ENCODE measurements at places on chromosomes 2 and 18.
A peak's percentile ranks its signal among the peaks of the same experiment; 100 is the strongest.

GRCh38 chr2:185787227-185788145, 48.9 kb downstream of the FSIP2 start:
- DNase-seq: no peak

DNA sequence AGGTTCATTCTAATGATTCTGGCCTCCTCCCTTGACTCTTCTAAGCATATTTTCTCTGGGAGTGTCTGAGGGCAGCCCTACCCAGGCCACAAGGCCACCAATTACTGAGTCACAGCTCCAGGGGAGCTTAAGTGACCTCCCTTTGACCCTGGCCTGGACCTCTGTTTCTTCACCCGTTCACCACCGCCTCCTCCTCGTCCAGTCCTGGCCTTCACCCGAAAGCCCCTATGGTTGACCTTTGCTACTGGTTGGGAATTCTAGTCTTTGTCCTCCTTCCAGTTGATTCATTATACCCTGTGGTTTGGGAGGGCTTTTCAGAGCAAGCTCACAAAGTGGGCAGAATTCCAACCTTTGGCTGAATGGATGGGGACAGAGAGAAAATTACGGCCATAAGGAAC, 72.6 kb downstream of the NRP2 start:
- no peak for DNase-seq

- no peak for DNase-seq
Measured at GRCh38 chr2:70385966-70386595, 84.2 kb upstream of the FAM136A start.

DNA sequence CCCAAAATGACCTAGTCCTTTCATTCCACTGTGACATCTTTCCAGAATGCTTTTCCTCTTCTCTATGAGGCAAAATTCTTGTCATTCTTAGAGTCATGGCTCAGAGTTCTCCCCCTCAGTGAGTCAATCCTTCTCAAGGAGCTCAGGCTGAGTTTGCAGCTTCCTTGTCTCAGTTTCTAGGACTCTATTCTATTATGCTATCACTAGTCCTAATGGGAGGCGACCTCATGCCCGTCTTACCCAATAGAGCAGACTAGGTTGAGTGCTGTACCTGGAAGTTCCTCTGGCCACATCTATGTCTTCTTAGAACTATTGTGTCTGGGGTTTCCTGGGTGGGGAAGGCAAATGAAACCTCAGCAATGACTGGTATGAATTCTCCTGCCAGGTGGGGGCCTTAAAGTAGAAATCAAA, 51.5 kb downstream of the HAUS1 start:
- no peak for DNase-seq

- DNase-seq: peak; percentile 3
Measured at GRCh38 chr2:118014492-118014824, 588 bp upstream of the CCDC93 start.

DNA sequence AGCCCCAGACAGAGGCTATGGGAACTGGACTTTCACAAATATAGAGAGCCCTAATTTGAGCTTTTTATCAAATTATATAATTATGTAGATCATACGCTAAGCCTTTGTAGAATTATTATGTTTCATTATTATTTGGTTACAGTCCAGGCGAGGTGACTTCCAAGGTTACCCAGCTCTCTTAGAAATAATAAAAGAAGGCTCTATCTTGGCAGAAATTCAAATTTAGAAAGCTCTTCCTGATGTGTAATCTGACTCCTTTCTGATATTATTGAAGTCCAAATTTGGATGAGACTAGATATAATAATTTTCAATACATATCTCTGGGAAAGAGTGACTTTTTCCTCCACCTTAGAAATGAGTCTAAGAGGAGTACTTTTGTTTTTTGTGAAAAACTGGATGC, 4.8 kb upstream of the SLC38A11 start:
- DNase-seq: no peak

DNA sequence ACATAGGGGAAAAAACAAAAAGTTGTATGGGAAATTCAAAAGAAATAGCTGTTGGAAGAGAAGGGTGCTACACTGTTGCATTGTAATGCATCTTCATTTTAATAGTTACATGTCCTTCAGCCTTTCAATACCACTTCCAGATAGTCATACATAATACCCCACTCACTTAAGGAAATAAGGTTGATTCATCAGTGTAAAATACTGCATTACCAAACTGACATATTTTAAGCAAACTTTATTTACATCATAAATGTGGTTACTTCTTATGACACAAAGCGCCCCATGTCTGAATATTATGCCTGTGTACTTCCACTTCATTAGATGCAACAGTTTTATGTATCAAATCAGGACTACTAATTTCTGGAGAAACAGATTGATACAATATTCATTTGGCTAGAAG, 4.5 kb downstream of the RBMS1 start:
- DNase-seq: no peak

DNA sequence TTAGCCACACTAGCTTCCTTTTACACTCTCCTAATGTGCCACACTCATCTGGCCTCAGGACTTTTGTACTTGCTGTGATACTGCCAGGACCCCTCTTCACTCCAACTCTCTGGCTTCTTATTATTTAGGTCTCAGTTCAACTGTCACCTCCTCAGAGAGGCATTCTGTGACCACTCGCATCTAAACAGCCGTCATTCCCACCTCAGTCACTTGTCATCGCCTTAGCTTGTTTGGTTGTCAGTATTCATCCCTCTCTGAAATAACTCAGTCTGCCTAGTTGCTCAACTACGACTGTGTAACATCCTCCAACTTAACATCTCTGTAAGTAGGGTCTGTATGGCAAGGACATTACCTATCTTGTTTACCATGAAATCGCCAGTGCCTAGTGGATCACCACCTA, 27.2 kb downstream of the MGAT4A start:
- DNase-seq: no peak
